ENCODE measurements at places on chromosomes 2 and 18. TPM values are rescaled to one million over a fixed set of nuclear protein-coding genes. Genes with fewer than 3 reads are reported as not detected.

FMNL2 gene
- 73.3 TPM for total RNA-seq

TTC21B gene
- total RNA-seq = 109 TPM

DYNAP gene
- not detected for total RNA-seq

HOXD10 gene
- total RNA-seq = 0.16 TPM

LCT gene
- total RNA-seq = not detected

GGCX gene
- total RNA-seq = 48.6 TPM

RAB6C gene
- total RNA-seq = 0.44 TPM

PID1 gene
- 31.1 TPM for total RNA-seq

KIF1A gene
- 133 TPM for total RNA-seq

WDR35 gene
- 39.8 TPM for total RNA-seq

YES1 gene
- total RNA-seq = 118 TPM

CXCR1 gene
- 0.33 TPM for total RNA-seq

BUB1 gene
- 14.8 TPM for total RNA-seq

TMEM169 gene
- total RNA-seq = 19.5 TPM

LBX2 gene
- total RNA-seq = not detected

CYRIA gene
- 9.3 TPM for total RNA-seq

TSPYL6 gene
- total RNA-seq = 0.44 TPM

FASTKD2 gene
- 58.0 TPM for total RNA-seq

CMPK2 gene
- 7.6 TPM for total RNA-seq

PLA2R1 gene
- 13.2 TPM for total RNA-seq

BMP10 gene
- not detected for total RNA-seq

SPC25 gene
- 13.1 TPM for total RNA-seq

CGREF1 gene
- total RNA-seq = 12.1 TPM

KIF3C gene
- total RNA-seq = 30.7 TPM

DUSP19 gene
- total RNA-seq = 9.3 TPM

SIX3 gene
- total RNA-seq = 35.2 TPM

STARD6 gene
- total RNA-seq = not detected

GCKR gene
- not detected for total RNA-seq

C2orf78 gene
- not detected for total RNA-seq

ALK gene
- 9.5 TPM for total RNA-seq

PECR gene
- total RNA-seq = 19.3 TPM

ALLC gene
- 0.77 TPM for total RNA-seq

KCNG2 gene
- total RNA-seq = 1.9 TPM
